Stimulated activated CD4-positive, alpha-beta T cell treated with anti-CD3 and anti-CD28 coated beads, Interleukin-2, amount 100 ng/mL, for 48 hours (primary cell): ENCODE measurements at places on chromosomes 4 and X.

- DNase-seq: no peak
Observed at GRCh38 chrX:133888984-133889383, 96.4 kb downstream of the GPC3 start.

DNA sequence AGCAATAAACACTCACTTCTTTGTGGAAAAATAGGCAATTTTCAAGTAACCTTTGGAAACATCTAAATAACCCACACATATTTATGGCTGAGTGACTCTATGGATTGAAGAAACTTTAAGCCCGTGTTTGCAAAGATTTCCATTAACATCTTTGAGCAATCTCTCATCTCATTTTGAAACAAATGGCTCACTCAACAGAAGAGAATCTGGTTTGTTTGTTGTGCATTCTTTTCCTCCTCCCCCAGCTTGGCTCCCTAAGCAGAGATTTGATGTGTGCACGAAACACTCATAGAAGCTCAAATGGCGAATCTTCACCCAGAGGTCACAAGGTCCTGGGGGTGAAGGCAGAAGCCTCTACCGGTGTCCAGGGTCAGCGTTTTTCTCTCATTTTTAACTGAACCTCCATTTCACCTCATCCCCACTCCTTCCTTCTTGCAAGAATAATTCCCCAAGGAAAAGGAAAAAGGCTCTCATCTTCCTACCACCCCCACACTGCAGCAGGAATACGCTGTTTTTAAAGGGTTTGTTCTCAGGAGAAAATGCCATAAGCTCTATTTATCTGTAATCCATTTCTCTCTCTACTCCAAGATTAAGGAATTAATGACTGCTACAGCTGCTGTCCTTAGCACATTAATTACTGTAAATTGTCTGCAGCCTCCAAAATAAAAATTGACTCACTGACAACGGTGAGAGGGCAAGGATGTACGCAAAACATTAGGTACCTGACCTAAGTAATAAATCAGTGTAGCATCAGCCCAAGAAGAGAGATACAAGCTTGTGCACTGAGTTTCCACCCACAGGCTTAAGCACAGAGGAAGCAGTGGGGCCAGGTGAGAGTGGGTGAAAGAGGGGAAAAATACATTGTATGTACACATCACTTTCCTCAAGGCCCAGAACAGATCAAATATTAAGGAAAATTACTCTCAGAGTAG lies 307.6 kb upstream of the NOCT start:
- DNase-seq: no peak

- DNase-seq: no peak
Observed at GRCh38 chr4:92825256-92825655, 521.5 kb downstream of the GRID2 start.

DNA sequence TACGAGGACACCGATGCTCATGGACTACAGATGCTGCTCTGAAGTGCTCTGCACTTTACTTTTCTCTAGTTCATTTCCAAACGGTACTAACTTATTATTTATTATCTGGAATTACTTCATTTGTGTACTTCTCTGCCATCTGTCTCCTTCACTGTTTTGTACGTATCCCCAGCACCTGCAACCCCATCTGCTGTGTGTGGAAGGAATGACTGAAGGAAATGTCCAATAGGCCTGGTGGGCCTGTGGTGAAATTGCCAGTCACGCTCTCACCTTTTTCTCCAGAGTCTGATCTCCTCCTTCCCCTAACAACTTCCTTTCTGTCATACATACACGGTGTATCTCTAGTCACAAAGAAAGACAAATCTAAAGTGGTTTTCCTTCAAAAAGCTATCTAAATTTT lies 12.9 kb downstream of the TMEM154 start:
- no peak for DNase-seq

DNA sequence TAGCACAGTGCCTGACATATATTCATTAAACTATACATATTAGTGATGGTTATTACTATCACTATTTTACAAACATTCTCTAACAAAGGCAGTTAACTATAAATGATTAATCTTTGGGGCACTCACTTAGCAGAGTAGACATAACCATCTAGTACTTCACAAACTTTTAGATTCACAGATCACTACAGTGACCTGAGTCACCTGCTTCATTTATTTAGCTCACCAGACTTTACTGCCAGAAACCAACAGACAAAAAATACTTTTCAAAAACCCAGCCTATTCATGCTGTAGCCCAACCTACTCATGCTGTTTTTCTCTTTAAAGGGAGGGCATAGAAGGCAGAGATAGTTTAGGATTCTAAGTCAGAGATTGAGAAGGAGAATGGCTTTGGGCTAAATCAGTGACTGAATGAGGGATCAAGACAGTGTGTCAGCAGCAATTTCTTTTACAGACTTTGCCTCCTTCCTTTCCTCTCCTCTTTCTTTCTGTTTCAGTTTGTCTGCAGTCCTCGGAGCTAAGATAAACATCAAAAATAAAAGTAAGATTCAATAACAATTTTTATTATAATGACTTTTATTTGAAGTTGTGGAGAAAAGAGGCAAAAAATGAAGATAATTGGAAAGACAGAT lies 34.7 kb upstream of the PDE5A start:
- no peak for DNase-seq

DNA sequence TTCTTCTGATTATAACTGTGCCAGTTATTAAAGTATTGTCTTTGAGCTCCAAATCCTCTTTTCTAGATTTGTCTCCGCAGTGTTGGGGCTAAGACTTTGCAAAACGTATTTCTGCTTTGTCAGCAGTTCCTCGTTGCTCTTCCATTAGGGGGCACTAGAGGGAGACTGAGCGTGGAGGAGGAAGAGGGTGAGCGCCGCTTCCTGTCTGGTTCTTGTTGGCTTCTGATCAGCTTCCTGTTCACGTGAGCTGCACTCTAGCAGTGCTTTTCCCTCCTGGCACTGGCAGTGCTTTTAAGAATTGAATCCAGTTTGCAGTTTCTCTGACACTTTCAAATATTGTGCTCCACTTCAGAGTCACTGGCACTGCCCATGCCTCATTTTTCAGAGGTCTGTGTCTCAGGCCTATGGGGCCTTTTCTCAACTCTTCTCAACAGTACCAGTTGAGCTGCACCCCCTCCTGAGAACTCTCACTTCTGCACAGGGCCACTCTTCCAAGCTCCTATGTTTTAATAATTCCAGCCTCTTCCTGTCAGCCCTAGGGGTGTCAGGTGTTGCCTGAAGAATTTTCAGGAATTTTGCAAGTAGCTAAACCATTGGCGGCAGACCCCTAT lies 54.4 kb upstream of the LCORL start:
- peak; percentile 4 for DNase-seq

GRCh38 chrX:136647677-136648360 lies at the start of gene CD40LG:
Gene CD40LG (plus strand): TSS chrX:136648158. CDS start chrX:136648249, 91 bp downstream.
- no peak for DNase-seq

- DNase-seq: no peak
Observed at GRCh38 chr4:15677507-15677988, 4.1 kb upstream of the FAM200B start.

GRCh38 chrX:150690126-150690525 lies 3.1 kb upstream of the MTMR1 start:
- DNase-seq: no peak

- no peak for DNase-seq
Observed at GRCh38 chr4:81651243-81651899, 179.7 kb upstream of the RASGEF1B start.

DNA sequence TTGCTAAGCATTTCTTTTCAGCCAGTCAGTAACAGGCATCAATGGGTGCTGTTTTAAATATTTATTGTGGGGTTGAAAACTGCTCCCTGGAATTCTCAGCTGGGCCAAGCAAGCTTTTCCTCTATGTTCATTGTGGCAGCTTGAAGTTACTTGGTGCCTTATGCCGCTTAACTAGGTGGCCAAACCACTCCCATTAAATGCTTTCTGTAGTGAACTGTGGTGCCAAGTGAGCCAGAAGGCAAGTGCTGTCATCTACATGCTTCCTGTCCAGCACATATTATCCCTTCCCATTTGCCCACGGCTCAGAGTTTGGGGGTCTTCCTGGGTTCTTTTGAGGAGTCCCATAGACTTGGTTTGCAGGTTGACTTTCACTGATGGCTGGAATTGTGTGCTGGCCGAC lies 64.8 kb downstream of the TAB3 start:
- no peak for DNase-seq

- DNase-seq: no peak
Observed at GRCh38 chr4:182604953-182605352, 312.2 kb downstream of the DCTD start.

DNA sequence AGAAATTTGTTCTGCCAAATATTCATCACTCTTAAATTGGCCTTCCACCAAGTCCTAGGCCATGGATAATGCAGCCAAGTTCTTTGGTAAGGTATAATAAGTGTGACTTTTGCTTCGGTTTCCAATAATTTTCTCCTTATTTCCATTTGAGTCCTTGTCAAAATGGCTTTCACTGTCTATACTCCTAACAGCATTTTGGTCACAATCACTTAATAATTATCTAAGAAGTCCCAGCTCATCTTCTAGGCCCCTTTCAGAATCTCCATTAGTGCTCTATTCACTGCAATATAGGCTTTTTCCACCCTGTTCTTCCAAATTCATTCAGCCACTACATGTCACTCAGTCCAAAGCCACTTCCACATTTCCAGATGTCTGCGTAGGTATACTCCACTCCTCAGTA lies 51.0 kb upstream of the SPIN4 start:
- no peak for DNase-seq

- no peak for DNase-seq
Observed at GRCh38 chr4:180717451-180718033, 1525.7 kb upstream of the TENM3 start.

GRCh38 chr4:10582059-10582686 lies 102.4 kb downstream of the CLNK start:
- DNase-seq: no peak

GRCh38 chr4:24968278-24968677 lies 55.4 kb upstream of the CCDC149 start:
- no peak for DNase-seq
